Psoas muscle (tissue), 8 donors: ENCODE measurements at places on chromosomes 4 and X. TPM values are rescaled to one million over a fixed set of nuclear protein-coding genes. Genes with fewer than 3 reads are reported as not detected.
A peak's percentile ranks its signal among the peaks of the same experiment; 100 is the strongest.

GRCh38 chr4:98230961-98231360, 30.2 kb upstream of the RAP1GDS1 start:
- no peak for DNase-seq

Gene VEGFC
- total RNA-seq = 3.3 TPM

DNA sequence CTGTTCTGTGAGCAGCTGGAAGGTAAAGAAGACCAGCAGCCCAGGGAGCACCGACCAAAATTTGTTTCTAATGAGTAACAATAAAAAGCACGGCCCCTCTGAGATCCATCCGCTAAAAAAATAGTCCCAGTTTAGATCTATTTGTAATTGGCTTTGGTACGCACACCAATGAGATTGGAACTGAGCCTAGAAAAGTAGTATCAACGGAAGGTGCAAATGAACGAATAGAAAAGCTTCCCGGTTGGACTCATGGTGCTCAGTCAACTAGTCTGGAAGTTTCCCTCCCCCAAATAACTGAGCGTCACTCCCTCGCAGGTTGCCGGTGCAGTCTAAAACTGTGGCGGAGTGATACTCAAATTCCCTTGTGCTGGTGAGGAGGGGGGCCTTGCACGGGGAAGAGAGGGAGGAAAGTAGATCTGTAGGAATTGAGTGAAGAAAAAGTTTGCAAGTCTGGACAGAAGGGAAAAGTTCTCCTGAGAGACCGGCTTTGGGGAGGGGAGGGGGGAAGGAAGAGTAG, at the start of gene COL4A5:
TSS of gene COL4A5 (plus strand) at position 413 of the 517 bp plus-strand sequence. CDS start 288 bp downstream, outside the sequence.
- DNase-seq = peak; percentile 61

Gene SYP
- 1.2 TPM for total RNA-seq

GRCh38 chr4:683982-684622, 4.8 kb downstream of the SLC49A3 start:
- DNase-seq = peak; percentile 68

- DNase-seq = no peak
Measured at GRCh38 chr4:83651846-83652245, 115.9 kb downstream of the GPAT3 start.

GRCh38 chr4:88219099-88219498, 60.7 kb upstream of the ABCG2 start:
- DNase-seq = no peak

GRCh38 chr4:766152-766515, 59.8 kb downstream of the CPLX1 start:
- DNase-seq = no peak

- no peak for DNase-seq
Measured at GRCh38 chr4:154475820-154476219, 15.8 kb downstream of the DCHS2 start.

Gene OCIAD1
- total RNA-seq = 139 TPM
